ENCODE measurements at places on chromosomes 6 and 20.

DNA sequence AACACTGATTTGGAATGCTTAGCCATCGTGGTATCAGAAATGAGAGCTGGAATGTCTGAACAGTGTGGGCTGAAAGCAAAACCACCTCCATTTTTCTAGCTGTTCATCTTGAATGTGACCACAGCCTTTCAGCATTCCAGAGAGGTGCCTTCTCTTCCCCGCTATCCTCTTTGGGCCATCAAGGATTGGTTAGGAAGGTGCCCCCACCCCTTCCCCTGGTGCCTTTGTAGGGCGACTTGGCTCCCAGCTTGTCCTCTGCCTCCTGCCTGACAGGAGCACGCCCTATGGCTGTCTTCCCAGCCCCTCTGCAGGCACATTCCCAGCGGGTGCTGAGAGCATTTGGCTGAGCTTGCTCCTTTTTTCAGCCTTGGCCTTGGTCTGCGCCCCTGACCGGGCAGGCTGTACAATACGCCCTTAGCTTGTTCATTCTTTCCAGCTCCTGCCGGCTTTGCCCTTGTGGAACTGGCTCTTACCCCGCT is 97.5 kb downstream of the ARMC2 start:
- no peak for DNase-seq

DNA sequence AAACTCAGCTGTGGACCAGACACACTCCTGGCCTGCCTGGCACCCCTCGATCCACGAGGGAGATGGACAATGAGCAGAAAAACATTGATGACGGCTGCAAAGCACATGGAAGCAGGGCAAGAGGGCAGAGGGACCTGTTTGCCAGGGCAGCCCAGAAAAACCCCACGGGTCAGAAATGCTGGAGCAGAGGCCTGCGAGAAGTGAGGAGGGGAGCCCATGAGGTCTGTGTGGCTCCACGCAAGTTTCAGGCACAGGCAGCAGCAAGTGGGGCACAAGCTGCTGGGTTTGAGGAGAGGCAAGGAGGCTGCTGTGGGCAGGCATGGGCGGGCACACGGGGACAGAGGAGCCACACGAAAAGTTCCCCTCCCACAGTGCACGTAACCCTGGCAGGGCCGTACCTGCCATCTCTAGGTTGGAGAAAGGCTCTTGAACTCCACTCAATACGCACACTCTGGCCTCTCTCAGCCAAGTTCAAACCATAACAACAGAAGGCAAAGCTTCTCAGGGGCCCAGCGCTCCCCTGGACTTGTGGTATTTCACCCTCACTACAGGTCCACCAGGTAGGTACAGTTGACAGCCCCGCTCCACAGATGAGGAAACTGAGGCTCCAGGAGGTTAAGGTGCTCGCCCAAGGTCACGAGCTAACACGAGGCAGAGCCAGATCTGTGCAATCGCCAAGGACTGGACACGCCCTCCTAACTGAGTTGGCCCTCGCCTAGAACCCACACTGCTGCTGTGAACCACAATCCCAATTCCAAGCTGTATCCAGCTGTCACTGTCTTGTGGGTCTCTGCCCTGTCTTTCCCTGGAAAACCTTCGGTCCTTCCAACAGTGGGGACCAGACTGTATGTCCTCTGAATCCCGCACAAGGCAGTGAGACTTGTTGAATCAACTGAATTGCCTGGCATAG is 108.2 kb downstream of the NOL4L start:
- no peak for DNase-seq

DNA sequence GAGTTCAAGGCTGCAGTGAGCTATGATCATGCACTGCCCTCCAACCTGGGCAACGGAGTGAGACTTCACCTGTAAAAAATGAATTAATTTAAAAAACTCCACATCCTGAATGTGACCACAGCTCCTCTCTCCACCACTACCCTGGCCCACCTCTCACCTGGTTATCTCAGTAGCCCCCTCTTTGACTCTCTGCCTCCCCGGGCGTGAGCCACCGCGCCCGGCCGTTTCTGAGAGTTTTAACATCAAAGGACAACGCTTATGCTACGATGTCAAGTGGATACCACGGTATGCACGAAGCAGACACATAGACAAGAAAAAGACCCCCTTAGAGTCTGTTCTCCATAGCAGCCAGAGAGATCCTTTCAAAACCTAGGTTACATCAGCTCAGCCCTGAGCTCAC is 48.7 kb downstream of the FGD2 start:
- DNase-seq, result no peak

GRCh38 chr6:131669891-131670290 is 31.3 kb downstream of the OR2A4 start:
- DNase-seq, result no peak

- no peak for DNase-seq
These were observed 1.7 kb upstream of the TCF15 start for GRCh38 chr20:611843-612185.

- peak; percentile 61 for DNase-seq
These were observed 881 bp upstream of the AIG1 start for GRCh38 chr6:143059663-143060353.

DNA sequence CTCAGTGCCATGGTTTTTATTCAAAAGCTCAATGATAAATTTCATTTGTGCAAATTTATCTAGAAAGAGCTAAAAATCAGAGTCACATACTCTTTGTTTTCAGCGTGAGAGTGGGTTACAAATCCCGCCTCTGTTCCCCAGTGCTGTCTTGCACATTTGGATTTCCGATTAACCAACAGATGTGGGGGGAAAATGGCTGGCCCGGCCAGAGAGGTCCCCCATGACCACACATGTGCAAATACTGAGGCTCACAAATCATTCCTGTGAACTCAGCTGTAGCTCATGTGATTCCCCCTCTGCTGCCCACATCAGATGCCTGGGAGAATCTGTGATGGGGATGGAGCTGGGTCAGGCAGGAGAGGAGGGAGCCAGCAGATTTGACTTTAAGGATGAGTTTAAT is 168.7 kb downstream of the PAX1 start:
- no peak for DNase-seq

DNA sequence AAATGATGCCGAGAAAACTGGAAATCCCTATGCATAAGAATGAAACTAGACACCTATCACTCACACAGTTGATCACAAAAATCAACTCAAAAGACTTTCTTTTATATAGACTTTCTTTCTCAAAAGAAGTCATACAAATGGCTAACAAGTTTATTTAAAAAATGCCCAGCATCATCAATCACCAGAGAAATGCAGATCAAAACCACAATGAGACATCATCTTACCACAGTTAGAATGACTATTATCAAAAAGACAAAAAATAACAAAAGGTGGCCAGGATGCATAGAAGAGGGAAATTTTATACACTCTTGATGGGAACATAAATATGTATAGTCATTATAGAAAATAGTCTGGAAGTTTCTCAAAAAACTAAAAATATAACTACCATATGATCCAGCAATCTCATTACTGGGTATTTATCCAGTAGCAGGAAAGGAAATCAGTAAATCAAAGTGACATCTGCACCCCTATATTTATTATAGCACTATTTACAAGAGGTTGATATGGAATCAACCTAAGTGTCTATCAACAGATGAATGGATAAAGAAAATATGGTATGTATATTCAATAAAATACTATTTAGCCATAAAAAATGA is 3.4 kb upstream of the RNF217 start:
- no peak for DNase-seq

- DNase-seq, result no peak
These were observed 10.8 kb downstream of the MOCS3 start for GRCh38 chr20:50969435-50969834.

GRCh38 chr20:924639-925038 is 8.5 kb upstream of the ANGPT4 start:
- DNase-seq, result no peak

DNA sequence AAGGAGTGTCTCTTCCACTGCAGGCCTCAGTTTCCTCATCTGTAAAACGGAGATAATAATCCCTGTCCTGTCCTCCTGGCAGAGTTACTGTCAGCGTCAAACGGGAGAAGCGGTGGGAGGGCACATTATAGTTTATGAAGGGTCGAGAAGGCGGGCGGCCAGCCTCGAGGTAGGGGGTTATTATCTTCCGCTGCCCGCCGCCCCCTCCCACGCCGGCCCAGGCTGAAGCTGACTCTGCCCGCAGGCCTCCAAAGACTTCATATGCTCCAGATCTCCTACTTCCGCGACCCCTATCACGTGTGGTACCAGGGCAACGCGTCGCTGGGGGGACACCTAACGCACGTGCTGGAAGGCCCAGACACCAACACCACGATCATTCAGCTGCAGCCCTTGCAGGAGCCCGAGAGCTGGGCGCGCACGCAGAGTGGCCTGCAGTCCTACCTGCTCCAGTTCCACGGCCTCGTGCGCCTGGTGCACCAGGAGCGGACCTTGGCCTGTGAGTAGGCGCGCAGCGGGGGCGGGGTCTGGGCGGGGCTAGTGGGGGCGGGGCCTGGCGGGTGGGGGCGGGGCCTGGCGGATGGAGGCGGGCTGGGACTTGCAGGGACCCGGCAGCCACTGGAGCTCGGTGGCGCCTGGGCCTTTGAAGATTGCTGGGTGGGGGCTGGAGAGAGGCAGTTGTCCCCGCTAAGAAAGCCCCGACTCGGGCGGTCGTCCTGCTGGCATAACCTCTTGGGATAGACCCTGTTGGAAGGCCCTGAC is 2.8 kb downstream of the PROCR start:
- DNase-seq, result peak; percentile 26

- no peak for DNase-seq
These were observed 98.4 kb upstream of the DUSP22 start for GRCh38 chr6:193773-194310.

DNA sequence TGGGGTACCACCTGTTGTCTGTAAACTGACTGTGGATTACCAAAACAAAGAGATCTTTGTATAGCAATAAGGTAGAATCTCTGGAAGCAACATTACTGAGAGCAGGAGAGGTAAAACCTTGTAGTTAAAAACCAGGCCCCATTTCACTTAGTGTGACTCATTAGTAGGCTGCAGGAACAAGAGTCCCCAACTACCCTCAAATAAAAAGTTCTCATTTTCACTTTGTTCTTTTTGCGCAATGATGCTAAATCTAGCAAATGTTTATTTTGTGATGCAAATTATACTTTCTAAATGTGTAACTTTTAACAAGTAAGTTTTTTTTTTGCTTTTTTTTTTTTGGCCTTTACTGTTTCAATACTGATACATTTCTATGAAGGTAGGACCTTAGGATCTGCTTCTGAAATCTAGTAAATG is 67.1 kb downstream of the ESF1 start:
- no peak for DNase-seq

DNA sequence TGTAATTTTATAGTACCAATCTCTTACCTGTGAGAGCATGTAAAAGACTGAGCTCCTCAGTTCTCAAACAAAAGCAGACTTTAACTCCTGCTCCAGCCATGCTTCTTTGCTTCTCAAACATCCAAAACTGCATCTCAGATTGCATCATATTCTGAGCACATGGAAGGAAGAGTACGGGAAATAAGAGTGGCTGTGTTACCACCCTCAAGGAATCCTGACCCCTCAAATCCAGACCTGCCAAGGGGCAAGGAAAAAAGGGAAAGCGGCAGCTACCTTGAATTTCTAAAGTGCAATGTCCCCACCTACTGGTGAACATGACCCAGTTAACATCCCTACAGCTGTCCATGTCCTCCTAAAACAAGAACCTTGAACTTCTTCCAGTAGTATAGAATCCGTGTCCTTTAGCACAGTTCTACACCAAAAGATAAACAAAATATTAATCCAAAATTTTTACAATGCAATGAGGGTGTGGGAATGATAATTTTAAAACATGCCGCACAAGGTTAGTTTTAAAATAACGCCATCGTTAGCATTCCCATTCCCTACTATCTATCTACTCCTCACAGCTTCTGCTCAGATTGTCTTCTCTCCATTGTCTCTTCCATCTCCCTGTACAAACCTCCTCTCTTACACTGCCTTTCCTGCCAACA is 34.1 kb upstream of the HLA-DQB1 start:
- peak; percentile 39 for DNase-seq

DNA sequence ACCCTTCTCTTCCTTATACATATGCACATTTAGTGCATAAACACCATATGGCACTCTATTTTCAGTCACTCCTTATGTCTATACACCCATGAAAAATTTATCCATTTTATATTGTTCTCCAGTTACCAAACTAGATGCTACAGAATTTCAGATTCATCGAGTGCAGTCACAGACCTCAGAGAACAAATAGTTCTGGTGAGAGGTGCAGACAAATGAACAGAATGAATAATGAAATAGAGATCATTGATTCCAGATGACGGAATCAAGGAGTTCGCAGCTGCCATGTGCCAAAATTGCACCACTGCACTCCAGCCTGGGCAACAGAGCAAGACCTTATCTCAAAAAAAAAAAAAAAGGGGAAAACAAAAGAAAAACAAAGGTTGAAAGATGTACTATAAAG is 214.8 kb upstream of the CEP162 start:
- no peak for DNase-seq

DNA sequence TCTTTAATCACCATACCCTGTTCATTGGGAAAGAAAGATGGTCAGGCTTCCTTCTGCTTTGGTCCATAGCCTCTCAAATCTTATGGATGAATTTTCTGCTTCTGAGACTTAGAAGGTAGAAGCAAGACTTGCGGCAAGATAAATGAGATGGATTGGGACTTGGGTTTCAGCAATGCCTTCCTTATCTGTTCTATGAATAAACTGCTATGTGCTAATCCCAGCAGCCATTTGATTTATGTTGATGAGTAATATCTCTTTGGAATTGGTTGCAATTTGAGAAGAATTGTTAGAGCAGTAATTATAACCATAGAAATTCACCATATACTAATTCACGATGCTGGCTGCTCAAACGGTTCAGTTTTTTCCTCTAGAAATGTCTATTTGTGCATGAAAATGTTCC is 48.3 kb downstream of the TXLNB start:
- DNase-seq, result no peak

All from DND-41 (cell line).